ENCODE measurements at places on chromosomes 7 and 10.
A peak's percentile ranks its signal among the peaks of the same experiment; 100 is the strongest.

GRCh38 chr7:6166443-6166891 lies 106.0 kb downstream of the CYTH3 start:
- no peak for DNase-seq

GRCh38 chr10:34089253-34089652 lies 725.8 kb downstream of the PARD3 start:
- DNase-seq, result peak; percentile 12

- DNase-seq, result no peak
Measured at GRCh38 chr7:105209433-105209832, 179.3 kb downstream of the SRPK2 start.

DNA sequence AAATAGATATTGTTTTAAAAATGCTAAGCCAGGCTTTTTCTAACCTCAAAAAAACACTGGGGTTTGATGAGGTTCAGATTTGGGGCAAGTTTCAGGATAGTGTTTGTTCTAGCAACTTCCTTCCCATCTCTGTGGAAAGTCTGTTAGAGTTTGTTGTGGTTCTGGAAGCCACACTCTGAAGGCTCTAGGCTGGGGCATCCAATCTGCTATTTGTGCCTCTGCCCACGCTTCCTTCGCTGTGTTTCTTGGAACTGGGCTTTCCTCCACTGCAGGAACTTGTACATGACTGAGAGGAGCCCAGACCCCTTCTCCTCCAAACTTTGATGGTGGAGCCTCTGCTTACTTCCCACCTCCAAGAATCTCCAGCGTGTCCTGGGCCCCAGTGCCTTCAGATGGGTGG lies 108.5 kb upstream of the SLC25A13 start:
- DNase-seq, result no peak

- DNase-seq, result no peak
Measured at GRCh38 chr7:155458111-155458877, at the start of gene EN2. EN2 (plus strand) TSS chr7:155458129; CDS start chr7:155458378, 249 bp downstream.

- peak; percentile 97 for DNase-seq
Measured at GRCh38 chr10:5538892-5539651, 14.3 kb downstream of the CALML3 start.

DNA sequence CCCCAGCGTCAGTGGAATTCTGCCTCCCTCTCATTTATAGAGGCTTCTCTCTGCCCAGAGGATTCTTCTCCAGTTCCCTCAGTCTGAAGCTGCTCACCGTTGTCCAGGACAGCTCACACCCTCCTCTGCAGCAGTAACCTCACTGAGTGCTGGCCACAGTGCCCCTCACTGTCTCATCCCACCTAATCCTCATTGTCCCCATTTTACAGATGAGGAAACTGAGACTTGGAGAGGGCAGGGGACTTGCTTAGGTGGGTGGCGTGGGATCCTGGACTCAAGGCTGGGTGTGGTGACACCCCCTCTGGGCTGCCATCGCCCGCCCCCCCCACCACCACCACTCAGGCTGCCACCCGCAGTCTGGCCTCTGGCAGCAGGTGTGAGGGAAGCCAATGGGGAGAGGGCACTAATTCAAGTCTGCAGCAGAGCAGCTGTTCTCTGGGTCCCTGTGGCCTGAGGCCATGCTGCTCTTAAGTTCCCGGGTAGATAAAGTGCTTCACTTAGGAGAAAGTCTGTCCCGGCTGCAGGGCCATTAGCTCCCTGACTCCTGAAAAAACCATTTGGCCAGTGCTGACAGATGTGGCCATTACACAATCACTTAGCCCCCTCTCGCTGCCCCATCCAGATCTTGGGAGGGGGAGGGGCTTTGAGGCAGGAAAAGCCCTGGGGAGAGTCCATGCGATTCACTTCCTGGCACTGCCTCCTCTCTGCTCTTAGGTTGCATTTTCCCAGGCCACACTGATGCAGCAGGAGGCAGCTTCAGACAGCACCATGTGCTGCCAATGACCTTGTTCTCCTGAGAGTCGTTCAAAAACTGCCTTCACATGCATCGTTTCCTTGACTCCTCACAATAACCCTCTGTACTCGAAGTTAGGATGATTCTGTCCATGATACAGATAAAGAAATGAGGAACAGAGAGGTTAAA lies 36.3 kb downstream of the DRGX start:
- peak; percentile 99 for DNase-seq

DNA sequence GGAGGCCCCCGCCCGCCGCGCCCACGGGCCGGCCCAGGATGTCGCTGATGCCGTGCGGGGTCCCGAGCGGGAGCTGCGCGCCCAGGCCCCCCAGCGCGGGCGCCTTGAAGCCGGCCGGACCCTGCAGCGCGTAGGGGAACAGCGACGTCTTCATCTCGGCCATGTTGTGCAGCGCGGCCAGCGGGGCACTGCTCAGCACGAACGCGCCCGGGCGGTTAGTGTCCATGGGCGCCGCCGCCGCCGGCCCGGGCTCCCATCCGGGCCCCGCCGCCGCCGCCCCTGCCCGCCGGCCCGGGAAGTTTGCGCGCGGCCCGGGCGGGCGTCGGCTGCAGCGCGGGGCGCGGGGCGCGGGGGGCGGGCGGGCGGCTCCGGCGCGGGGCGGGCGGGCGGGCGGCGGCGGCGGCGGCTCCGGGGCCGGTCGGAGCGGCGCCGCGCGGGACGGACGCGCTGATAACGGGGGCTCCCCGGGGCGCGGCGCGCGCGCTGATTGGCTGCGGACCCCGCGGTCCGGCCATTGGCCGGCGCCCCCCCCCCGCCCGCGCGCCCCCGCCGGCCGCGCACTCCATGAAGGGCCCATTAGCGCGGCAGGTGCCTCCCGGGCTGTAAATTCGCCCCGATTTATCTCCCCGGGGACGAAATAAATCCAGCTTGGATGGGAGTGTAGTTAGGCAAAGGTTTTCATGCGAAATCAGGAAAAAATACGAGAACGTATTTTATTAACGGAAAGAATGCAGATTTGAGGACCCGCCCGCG lies at the start of gene NKX6-2:
NKX6-2 (minus strand) TSS at position 425 of the 753 bp plus-strand sequence; CDS start at position 226, 199 bp downstream.
- no peak for DNase-seq

DNA sequence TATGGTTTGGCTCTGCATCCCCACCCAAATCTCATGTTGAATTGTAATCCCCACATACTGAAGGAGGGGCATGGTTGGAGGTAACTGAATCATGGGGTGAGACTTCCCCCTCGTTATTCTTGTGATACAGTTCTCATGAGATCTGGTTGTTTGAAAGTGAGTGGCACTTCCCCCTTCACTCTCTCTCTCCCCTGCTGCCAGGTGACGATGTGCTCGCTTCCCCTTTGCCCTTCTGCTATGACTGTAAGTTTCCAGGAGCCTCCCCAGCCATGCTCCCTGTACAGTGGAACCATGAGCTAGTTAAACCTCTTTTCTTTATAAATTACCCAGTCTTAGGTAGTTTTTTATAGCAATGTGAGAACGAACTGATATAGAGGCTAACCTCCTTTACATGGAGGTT lies 16.6 kb downstream of the PLPP4 start:
- DNase-seq, result no peak

DNA sequence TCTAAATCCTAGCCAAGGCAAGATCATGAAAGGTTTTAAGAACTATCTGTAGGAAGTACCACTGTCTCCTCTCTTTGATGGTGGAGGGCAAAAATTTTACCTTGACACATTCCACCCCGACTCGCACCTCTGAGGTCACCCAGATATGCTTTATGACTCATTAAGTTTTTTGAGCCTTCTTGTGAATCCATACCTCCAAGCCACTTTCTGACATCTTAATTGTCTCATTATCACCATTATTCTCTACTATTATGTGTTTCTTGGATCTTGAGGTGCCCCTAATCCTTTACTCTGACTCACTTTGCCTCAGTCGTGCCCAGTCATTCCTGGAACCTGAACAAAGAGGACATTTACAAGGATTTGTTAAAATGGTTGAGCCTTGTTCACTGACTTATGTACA lies 146.6 kb downstream of the RAPGEF5 start:
- no peak for DNase-seq

DNA sequence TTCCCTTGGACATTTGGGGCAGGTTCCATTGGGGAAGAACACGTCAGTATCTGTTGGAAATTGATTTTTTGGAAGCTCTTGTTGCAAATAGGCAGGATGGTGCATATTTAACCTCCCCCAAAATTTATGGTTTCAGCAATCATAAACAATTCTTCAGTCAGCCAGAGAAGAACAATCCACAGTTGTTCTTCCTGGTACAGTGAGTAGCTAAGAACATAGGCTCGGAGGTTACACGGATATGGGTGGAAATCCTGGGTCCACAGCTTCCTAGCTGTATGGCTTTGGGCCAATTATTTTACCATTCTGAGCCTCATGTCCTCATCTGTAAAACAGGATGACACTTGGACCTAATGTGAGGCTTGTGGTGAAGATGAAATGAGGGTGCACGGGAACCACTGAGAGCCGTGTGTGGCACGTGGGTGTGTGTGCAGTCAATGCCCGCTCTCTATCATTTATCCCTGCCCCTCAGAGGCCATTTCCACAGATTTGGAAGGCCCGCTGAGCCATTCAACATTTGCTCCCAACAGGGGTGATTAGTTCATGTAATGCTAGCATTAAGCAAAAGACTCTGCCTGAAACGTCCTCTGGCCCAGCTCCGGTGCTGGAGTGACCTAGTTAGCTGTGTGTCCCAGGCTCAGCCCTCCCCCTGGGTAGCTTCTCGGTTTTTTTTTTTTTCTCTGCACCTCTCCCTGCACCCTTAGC lies 9.7 kb downstream of the CAMK1D start:
- DNase-seq, result no peak

- DNase-seq, result no peak
Measured at GRCh38 chr7:42611289-42611928, 300.5 kb downstream of the C7orf25 start.

DNA sequence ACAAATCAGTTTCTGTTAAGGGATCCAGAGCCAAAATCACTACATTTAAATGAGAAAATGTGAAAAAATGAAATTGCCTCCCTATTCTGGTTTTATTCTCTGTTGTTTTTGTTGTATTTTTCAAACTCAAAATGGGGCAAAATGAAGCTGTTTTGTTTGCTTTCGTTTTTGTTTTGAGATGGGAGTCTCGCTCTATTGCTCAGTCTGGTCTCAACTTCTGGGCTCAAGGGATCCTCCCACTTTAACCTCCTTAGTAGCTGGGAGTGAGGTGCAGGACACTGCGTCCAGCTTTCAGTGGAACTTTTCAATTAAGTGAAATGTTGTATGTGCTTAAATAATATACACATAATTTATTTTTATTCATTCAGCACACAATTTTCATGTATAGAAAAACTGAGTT lies 205.0 kb downstream of the SORCS1 start:
- no peak for DNase-seq

DNA sequence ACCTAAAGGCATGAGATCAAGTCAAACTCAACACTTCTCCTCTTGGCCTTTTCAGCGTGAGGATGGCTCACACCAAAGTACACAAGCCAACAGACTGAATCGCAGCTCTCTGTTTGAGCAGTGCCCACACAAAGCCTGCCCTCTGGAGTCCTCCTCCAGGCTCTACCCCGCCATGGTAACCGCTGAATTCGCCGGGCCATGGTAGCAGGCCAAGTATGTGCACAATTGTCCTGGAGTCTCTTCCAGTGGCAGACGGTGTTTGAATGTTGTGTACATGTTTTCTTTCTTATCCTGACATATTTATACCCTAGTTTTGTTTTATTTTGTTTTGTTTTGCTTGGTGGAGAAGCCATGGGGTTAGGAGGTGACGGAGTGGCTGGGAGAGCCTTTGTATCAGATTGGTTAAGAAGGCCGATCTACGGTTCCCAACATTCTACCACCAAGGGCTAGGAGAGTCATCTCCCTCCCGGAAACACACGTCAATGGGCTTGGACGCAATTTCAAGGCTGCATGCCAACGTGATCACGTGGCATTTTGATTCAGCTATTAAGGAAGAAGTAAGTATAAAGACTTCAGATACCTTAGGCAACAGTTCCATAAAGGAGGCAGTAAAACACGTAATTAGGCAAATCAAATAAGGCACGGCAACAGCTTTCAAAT lies 12.1 kb upstream of the SHH start:
- no peak for DNase-seq

GRCh38 chr7:155293721-155294510 lies 3.8 kb upstream of the INSIG1 start:
- no peak for DNase-seq

DNA sequence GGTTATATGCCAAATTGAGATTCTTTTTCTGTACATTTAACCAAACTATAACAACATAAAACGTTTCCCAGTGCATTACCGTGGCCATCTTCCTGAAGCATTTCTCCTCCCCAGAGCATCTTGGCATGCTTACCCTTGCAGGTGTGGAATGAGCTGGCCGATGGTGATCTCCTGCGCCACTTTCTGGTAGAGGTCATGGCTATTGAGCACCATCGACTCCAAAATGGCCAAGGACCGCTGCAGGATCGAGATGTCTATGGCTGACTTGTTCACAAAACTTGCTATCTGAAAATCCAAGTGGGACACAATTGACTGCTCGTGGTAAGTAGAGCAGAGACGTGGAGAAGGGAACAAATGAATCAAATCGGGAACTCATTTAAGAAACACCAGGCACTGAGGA lies 223.9 kb downstream of the ELMO1 start:
- DNase-seq, result no peak

DNA sequence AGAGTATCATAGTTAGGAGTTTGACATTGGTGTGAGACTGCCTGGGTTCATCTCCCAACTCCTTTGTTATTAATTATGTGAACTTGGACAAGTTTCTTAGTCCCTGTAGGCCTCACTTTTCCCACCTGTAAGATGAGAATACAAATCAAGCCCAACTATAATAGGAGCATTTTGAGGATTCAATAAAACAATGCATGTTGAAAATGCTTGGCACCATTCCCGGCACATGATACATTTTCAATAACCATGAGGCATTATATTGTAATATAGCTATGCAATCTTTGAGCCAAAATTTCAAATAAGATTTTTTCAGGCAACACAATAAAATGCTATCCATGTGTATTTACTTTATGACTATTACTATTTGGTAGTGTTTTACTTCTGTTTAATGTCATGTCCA lies 229.0 kb upstream of the SP4 start:
- no peak for DNase-seq

- DNase-seq, result no peak
Measured at GRCh38 chr10:132102071-132102716, 36.4 kb downstream of the JAKMIP3 start.

- no peak for DNase-seq
Measured at GRCh38 chr10:103889121-103889720, 28.8 kb downstream of the STN1 start.

GRCh38 chr7:74672343-74672915 lies 14.9 kb downstream of the GTF2I start:
- DNase-seq, result no peak

GRCh38 chr7:153381275-153382040 lies 621.9 kb downstream of the ACTR3B start:
- DNase-seq, result peak; percentile 73

DNA sequence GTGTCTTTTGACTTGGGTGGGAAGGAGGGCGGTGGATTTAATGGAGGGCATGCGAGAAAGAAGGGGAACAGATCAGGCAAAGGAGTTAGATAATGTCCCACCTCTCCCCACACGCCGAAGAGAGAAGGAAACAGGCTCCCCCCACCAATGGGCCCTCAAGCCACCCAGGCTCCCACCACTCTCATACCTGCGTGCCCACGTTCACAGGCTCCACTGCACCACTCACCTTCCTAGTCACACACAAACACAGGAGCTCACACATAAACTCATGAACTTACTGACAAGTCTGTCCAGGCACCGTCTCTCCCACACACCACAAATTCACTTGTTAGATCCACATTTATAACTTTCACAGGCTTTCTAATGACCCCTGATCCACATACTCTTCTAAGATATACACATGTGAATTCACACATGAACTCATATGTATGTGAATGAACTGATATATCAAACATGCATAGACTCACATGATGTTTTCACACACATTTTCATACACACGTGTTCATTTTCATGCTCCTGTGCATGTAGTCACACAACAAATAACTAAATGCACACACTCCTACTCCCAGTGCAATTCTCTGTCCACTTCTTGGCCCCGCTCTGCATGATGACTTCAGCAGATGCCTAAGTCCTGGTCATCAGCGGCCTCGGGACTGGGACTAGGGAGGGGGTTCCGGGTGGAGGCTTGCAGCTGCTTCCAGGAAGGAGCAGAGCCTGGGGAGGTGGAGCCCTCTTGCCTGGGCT lies 1.5 kb downstream of the LZTS2 start:
- DNase-seq, result peak; percentile 87

All from islet precursor cell (in vitro differentiated cells).